ENCODE measurements at places on chromosomes 3 and 15. TPM values are rescaled to one million over a fixed set of nuclear protein-coding genes. Genes with fewer than 3 reads are reported as not detected.

Gene GOLGA8S
- not detected for total RNA-seq

Gene MUC13
- total RNA-seq = not detected

Gene SEMA6D
- not detected for total RNA-seq

Gene IQCH
- total RNA-seq = 10.1 TPM

Gene SLCO2A1
- not detected for total RNA-seq
